Transverse colon (tissue), 4 donors: ENCODE measurements at places on chromosomes 5 and 9.

DNA sequence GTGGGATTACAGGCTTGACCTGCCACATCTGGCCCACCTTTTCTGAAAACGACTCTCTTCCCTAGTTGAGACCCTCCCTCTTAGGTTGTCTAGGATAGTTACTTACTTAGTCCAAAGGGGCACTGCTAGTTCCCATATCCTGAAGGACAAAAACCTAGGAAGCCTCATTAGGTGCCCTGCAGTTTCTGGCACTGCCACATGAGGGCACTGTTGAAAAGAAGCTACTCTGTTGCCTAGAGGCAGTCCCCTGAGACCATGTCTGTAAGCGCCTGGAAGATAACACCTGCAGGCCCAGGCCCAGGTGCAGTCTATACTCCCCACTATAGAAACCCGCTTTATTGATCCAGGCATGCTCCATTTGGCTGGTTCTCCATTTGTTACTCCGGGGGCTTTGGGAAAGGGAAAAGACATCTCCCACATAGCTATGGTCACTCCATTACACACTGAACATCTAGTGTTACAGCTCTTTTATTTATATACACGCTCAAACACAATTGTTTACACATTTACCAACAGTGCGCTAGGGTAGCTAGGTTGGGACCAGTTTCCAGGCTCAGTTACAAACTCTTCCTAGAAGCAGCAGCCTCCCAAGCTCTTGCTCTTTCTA is 73.4 kb upstream of the PPARGC1B start:
- DNase-seq = peak; percentile 85

DNA sequence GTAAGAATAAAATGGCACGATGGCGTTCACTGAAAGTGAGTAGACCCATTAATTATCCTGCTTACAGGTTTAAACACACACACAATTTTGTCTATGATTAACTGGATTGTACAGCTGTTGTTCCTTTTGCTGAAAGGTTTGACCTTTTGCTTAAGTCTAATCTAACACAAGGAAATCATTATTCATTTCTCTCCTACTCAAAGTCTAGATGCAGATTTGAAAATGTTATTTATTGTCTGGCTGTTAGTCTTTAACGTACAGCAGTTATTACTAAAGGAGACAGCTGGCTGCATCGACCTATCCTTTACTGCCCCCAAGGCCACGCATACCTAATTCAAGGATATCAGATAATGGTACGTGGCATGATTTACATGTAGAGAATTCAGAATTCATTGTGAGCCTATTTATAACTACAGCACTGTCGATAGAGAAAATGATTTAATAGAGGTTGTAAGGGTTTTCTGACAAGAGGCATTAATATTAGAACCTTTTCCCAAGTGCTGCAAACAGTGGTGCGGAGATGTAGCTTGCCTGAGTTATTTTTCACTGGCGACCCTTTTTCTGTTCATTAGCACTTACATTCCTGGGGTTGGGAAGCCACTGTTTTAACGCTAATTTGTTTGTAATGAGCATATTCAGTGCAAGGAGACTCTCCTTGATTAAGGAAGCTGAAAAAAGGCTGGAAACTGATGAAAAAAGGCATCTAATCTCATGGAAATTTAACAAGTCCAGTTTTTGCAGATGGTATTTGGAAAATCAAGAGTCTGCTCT is 368.4 kb upstream of the GRAMD2B start:
- DNase-seq = no peak

- peak; percentile 24 for DNase-seq
These were observed at the start of gene ADAMTS12 for GRCh38 chr5:33891788-33892619. Gene ADAMTS12 (minus strand): TSS chr5:33891990. CDS start chr5:33891856, 134 bp downstream.

- no peak for DNase-seq
These were observed 3.8 kb downstream of the BARHL1 start for GRCh38 chr9:132585954-132586829.
